Cortex of kidney (tissue), 1 donor: ENCODE measurements at places on chromosomes 6 and 20.

DNA sequence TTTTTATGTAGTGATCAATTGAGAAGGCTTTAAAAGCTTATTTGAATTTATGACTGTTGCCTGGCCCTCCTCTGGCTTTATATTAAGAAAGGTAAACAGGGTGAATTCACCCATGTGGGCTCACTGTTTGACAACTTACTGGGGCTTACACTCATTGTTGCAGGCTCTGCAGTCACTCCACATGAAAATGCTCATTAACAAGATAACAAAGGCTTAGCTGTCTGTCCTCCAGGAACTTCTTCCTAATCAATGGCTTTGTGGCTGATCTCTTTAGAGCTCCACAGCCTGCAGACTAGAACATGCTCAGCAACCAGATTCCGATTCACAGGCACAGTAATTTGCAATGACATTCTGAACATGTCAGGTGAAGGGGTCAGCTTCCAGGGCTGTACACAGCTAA, 323.2 kb upstream of the MAN1A1 start:
- DNase-seq = no peak

DNA sequence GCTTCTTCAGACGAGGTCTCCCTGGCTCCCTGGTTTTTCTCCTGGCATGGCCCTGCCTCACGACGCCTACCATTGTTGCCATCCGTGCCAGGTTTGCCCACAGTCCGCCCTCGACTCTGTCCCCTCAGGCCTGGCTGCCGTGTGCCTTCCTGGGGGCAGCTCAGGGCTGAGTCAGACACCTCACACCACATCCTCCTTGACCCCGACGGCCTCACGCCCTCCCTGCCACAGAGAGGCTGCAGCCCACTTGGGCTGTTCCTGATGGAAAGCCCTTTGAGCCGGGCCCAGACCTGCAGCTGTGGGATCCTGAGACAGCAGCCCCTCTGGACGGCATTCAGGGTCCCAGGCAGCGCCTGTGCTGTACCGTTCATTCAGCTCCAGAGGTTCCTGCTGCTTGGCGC, 108.3 kb downstream of the PSMB1 start:
- no peak for DNase-seq

DNA sequence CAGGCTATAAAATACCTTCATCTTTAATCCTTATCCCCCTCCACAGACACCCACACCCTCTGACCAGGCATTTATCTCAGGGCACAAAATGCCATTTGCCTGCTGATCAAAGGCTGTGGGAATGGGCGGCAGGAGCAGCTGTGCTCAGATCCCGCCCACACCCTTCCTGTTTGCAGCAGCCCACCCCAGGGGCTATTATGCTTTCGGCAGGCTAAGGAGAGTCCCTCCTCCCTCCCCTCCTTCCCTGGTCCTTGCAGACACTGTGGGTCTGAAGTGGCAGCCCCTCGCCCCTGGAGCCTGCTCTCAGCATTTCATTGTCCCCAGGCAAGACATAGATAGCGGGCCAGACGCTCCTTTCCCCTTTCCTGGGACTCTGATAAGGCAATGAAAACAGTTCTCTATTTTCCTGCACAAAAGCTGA, 220.8 kb upstream of the HEY2 start:
- no peak for DNase-seq

GRCh38 chr20:16314748-16315159, 258.5 kb downstream of the KIF16B start:
- DNase-seq = no peak

DNA sequence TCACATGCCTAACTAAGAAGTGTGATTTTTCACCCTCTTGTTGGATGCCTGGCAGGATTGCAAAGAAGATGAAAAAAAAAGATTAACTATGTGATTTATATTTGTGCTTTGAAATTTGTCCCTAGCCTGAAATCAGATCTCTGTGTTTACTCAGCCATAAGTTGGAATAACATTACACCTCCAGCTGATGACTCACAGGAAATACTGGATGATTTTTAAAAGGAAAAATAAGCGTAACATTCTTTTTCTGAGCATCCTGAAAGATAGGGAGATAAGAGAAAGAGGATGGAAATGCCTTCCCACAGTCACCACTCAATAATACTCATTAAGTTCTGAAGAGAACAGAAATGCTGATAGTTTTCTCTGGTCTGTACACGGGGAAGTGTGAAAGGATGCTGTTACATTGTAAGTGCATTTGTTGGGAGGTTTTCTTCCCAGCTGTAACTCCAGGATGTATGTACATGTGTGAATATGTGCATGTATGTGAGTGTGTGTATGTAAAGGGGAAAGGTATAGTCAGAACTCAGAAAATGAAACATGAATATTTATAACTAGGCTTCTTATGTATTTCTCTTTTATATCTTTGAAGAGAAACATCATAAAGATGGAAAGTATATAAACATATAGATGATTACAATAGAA, 37.4 kb upstream of the RIPPLY2 start:
- no peak for DNase-seq

DNA sequence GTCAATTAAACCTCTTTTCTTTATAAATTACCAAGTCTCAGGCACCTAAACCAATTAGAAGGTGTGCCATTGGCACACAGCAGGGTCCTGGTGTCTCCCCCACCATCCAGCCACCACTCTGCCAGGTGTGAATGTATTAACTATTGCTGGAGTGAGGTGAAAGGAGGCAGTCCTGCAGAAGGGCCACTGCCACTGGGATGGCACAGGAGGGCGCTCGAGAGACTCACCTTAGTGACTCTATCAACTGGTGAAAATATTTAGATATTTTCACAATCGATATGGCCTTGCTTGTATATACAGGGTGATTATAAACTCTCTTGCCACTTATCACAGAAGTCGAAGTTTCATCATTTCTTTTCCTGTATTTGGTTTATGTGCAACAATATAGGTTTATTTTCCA, 145.6 kb upstream of the ESR1 start:
- no peak for DNase-seq

GRCh38 chr6:17120019-17120418, 18.2 kb downstream of the STMND1 start:
- DNase-seq = no peak

GRCh38 chr6:16834242-16834641, 73.0 kb upstream of the ATXN1 start:
- DNase-seq = no peak

DNA sequence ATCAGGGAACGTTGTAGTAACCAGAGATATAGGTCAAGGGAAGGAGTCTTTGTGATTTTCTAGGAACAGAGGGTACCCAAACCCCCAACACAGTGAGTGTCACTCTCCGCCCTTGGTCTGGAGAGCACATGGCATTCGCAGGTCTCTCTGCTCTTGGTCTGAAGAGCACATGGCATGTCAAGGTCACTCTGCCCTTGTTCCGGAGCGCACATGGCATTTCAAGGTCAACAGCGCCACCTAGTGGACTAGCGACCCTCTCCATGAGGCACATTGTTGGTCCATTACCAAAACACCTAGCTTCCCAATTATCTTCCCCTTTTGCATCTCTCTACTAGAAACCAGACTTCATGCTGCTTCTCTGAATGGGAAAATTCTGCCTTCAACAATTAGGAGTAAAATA, 260.0 kb downstream of the C6orf118 start:
- no peak for DNase-seq

GRCh38 chr6:30683183-30683979, 3.1 kb downstream of the PPP1R18 start:
- no peak for DNase-seq

GRCh38 chr20:44073675-44074071, 113.3 kb downstream of the JPH2 start:
- no peak for DNase-seq

- no peak for DNase-seq
These were observed 13.4 kb downstream of the NAPB start for GRCh38 chr20:23407781-23408464.

- DNase-seq = no peak
These were observed 589.2 kb downstream of the PHF3 start for GRCh38 chr6:64224819-64225218.

- DNase-seq = no peak
These were observed 15.4 kb downstream of the UNC93A start for GRCh38 chr6:167306401-167306998.

- no peak for DNase-seq
These were observed 113.0 kb upstream of the CEP162 start for GRCh38 chr6:84340422-84340821.

- DNase-seq = no peak
These were observed 215.0 kb upstream of the PLCB4 start for GRCh38 chr20:8853805-8854338.

DNA sequence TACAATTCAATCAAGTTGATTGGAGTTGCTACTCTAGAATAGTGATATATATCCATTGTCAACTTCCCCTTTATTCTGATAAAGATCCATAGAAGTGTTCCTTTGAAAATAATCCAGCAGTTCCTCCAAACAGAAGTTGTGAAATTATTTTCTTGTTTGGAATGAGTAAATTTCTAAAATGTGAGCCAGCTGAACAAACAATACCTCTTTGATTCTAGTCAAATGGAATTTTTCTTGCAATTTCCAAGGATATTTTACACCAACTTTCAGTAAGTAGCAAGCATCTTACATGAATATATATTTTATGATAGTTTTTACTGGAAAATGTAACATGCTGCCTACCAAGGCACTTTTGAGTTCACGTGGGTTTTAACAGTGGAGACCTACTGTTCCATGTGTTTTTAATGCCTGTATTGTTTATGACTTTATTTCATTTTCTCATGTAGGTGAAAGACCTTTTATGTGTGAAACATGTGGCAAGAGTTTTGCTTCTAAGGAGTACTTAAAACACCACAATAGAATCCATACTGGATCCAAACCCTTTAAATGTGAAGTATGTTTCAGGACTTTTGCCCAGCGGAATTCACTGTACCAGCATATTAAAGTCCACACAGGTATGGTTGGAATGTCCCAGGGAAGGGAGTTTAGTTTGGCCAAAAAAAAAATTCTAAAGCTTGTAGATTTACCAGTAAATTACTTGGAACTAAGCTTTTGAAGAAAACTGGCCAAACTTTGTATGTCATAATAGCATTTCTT, 6.5 kb downstream of the GZF1 start:
- DNase-seq = no peak

DNA sequence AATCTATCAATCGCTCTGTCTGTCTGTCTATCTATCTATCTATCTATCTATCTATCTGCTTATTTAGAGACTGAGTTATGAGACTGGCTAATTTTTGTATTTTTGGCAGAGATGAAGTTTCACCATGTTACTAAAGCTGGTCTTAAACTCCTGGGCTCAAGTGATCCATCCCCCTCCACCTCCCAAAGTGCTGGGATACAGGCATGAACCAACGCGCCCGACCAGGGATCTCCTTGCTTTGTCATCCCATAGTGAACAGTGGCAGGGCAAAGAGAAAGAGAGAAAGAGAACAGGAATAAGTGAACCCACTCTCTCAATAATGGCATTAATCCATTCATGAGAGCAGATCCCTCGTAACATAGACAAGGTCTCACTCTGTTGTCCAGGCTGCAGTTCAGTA, 66.4 kb upstream of the DSP start:
- DNase-seq = no peak

DNA sequence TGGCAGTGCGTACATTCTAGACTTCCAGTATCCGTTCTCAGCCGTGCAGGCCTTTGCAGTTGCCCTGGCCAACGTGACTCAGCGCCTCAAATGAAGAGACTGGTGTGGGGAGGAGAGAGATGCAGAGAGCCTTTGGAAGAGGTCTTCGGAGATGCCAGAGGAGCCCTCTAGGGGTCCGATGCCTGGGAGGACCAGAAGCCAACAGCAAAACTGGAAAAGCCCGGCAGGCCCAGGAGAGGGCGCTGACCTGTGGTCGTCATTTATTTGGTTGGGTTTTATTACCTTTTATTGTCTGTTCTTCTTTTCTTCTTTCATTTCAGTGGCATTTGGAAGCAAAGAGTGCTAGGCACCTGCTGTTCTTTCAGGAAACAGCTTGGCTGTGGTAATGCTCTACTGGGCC, 53.3 kb upstream of the TMEM181 start:
- no peak for DNase-seq

- DNase-seq = no peak
These were observed 1.0 kb downstream of the HCRTR2 start for GRCh38 chr6:55175078-55176049.

GRCh38 chr20:17612992-17613327, 43.1 kb downstream of the DSTN start:
- DNase-seq = no peak

DNA sequence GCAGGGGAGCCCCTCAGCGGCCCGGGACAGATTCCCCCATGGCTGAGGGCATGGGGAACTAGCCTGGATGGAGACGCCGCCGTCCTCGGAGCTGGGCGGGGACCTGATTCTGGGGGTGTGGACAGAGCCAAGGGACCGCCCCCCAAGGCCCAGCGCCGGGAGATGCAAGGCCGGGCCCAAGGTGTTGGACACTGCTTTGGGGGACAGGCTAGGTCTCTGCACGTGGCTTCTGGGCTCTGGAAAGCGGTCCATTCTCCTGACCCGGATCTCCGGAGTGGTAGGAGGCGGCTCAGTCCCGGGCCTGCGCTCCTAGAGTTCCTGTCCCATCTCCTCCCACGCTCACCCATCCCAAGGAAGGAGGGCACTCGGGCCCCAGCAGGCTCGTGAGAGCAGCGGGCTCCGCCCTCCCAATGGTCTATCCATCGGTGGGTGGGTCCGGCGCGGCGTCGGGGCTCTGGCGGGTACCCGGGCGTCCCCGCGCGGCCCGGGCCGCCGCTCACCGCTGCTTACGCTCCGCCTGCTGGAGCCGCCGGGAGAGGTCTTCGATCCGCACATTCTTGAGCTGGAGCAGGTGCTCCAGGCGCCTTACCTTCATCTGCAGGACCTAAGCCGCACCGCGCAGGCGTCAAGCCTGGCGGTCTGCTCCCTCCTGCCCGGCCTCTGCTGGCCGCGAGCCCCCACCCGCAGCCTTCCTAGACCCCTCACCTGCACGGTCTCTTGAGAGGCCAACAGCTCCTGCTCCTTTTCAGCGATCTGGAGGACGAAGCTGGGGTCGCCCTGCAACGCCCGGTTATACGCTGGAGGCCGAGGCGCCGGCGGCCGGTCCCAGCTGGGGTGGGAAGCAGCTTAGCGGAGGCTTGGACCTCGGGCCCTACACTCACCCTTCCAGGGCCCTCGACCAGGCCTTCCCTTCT, 3.3 kb downstream of the SPEF1 start:
- no peak for DNase-seq

DNA sequence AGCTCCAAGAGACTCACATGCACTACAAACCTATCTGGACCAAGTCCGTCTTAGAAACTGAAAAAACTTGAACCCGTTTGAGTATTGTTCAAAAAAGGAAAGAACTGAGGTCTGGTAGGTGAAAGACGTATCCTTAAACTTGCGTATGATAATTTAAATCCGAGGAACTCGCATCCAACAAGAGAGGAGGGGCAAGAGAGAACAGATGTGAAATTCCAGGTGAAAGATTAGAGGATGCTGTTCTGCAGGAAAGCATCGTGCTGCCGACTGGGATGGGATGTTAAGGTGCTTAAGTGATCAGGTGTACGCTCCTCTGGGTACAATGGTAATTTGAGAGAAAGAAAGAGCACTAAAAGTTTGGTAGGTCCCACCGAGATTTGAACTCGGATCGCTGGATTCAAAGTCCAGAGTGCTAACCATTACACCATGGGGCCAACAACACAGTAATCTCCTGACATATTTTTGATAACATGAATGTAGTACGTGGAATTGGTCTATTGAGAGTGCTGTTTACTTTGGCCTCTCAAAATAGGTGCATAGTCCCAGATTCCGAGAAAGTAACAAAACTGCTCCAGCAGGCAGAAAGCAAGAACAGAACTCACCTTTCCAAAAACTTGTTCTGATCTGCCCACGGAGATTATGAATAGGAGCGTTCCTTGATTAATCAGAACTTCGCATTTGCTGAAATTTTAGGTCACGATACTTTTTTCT, 53.5 kb upstream of the BTN3A2 start:
- DNase-seq = no peak

GRCh38 chr6:105484238-105485161, 81.6 kb upstream of the PREP start:
- DNase-seq = no peak
